ENCODE measurements at places on chromosomes 4 and X.

DNA sequence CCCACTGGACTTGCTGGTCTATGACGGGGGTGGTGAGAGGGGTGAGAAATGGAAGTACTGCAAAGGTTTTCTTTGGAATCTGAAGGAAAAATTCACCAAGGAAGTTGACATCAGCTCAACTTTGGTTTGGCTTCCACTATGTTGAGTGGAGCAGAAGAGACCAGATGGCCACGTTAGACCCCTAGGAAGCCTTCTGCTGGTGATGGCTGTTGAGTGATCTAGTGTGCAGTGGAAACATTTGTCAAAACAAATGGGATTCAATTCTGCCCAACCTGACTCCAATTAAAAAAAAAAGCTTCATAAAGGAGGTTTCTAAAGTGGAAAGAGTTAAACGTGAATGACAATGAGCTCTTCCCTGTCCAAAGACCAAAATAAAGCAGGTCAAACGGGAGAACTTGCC, 25.7 kb downstream of the SEL1L3 start:
- no peak for DNase-seq
- no peaks in the 10 kb centered on the region for H3K27me3 ChIP-seq
- peaks cover 5% of the 10 kb centered on the region for H3K4me1 ChIP-seq

DNA sequence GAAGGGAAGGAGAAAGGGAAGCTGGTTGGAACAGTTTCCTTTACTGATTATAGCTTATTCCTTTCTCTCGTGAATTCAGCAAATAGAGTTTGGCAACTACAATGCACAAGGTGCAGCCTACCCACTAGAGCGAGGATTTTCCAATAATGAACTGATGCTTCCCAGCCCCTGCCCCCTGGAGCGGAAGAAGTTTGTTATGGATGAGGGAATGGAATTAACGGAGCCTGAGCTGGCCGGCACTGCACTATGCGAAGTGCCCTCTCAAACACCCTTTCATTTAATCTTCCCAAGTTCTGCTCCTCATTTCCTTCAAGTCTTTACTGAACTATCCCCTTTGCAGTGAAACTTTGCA, 42.5 kb upstream of the CBR4 start:
- no peak overlapping the region for H3K4me3 ChIP-seq
- no peaks in the 10 kb centered on the region for H3K36me3 ChIP-seq
- no peak for DNase-seq
- H3K27ac ChIP-seq: no peak overlapping the region
- H3K27me3 ChIP-seq: no peaks in the 10 kb centered on the region
- no peaks in the 10 kb centered on the region for H3K4me1 ChIP-seq

GRCh38 chrX:63810746-63811145, 25.7 kb upstream of the ARHGEF9 start:
- no peaks in the 10 kb centered on the region for H3K36me3 ChIP-seq
- no peaks in the 10 kb centered on the region for H3K27me3 ChIP-seq
- no peaks in the 10 kb centered on the region for H3K4me1 ChIP-seq
- no peak overlapping the region for H3K4me3 ChIP-seq
- no peak overlapping the region for H3K27ac ChIP-seq

GRCh38 chr4:88147799-88148217, 10.6 kb downstream of the ABCG2 start:
- no peaks in the 10 kb centered on the region for H3K27me3 ChIP-seq
- H3K4me1 ChIP-seq: no peaks in the 10 kb centered on the region
- no peak overlapping the region for H3K4me3 ChIP-seq
- DNase-seq: no peak
- no peaks in the 10 kb centered on the region for H3K36me3 ChIP-seq
- no peak overlapping the region for H3K27ac ChIP-seq

DNA sequence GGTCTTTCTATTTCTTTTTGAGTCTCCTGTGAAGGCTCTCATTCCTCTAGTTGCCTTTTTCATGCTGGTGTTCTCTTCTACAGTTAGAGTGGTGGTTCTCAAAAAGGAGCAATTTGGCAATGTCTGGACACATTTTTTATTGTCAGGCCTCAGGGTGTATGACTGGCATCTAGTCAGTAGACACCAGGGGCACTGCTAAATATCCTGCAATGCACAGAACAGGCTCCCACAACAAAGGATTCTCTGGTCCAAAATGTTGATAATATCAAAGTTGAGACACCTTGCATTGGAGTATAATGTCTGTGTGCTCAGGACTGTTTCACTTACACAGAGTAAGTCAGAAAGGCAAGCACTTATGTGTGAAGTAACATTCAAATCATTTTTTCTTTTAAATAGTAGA, 1360.7 kb downstream of the ADGRL3 start:
- no peaks in the 10 kb centered on the region for H3K4me1 ChIP-seq
- no peak for DNase-seq
- no peak overlapping the region for H3K4me3 ChIP-seq
- H3K36me3 ChIP-seq: no peaks in the 10 kb centered on the region
- no peaks in the 10 kb centered on the region for H3K27me3 ChIP-seq

- DNase-seq: no peak
- no peak overlapping the region for H3K27ac ChIP-seq
- H3K27me3 ChIP-seq: no peaks in the 10 kb centered on the region
- H3K4me1 ChIP-seq: no peaks in the 10 kb centered on the region
Observed at GRCh38 chr4:10577508-10578426, 106.8 kb downstream of the CLNK start.

DNA sequence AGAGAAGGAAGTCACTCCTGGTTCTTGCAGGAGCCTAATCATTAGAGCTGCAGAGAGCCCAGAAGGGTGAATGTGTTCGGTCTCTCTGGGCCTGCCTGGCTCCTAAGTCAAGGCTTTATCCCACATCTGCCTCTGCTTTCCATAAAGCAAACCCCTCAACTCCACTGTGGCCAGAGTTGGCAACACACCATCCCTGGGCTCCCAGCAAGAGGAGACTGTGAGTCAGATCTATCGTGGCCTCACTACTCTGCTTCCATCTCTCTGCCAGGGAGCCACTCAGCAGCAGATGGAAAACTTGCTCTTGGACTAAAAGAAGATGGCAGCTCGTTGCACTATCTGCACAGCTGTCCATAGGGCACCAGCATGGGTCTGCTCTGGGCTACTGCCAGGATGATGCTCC, 348.2 kb downstream of the FBXW7 start:
- no peak overlapping the region for H3K4me3 ChIP-seq
- no peaks in the 10 kb centered on the region for H3K36me3 ChIP-seq
- H3K27me3 ChIP-seq: no peaks in the 10 kb centered on the region
- no peak overlapping the region for H3K27ac ChIP-seq
- no peak for DNase-seq

GRCh38 chr4:37246891-37247290, 2.3 kb downstream of the NWD2 start:
- no peak overlapping the region for H3K27ac ChIP-seq
- no peak for DNase-seq
- no peak overlapping the region for H3K4me3 ChIP-seq
- H3K27me3 ChIP-seq: no peaks in the 10 kb centered on the region

GRCh38 chr4:148061141-148061481, 329.2 kb downstream of the ARHGAP10 start:
- no peaks in the 10 kb centered on the region for H3K36me3 ChIP-seq
- peak overlapping the region; percentile 49 for H3K4me3 ChIP-seq
- peaks cover 32% of the 10 kb centered on the region for H3K4me1 ChIP-seq
- H3K27ac ChIP-seq: peak overlapping the region; percentile 79
- H3K27me3 ChIP-seq: no peaks in the 10 kb centered on the region

DNA sequence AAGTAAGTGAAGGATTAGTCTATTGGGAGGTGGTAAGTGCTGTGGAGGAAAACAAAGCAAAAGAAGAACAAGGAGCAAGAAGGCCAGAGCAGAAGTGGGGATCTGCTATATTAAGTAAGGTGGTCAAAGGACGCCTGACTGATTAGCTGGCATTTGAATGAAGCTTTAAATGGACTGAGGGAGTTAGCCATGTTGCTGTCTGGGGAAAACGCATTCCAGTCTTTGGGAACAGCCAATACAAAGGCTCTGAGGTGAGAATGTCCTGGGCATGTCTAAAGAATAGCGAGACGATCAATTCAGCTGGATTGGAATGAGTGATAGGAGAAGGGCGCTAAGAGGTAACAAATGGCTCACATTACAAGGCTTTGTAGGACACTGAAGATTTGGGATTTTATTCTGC, 48.5 kb upstream of the ATOH1 start:
- no peaks in the 10 kb centered on the region for H3K4me1 ChIP-seq
- DNase-seq: no peak
- no peaks in the 10 kb centered on the region for H3K27me3 ChIP-seq
- H3K36me3 ChIP-seq: no peaks in the 10 kb centered on the region
- no peak overlapping the region for H3K4me3 ChIP-seq

Measured in naive thymus-derived CD4-positive, alpha-beta T cell (primary cell).